CD4-positive, alpha-beta T cell treated with Interleukin-1 beta for 1 hour (primary cell): ENCODE measurements at places on chromosomes 6 and 20.

- no peak for DNase-seq
Observed at GRCh38 chr6:25682324-25682723, 30.3 kb downstream of the SCGN start.

- no peak for DNase-seq
Observed at GRCh38 chr6:40376113-40376650, 211.0 kb downstream of the LRFN2 start.

DNA sequence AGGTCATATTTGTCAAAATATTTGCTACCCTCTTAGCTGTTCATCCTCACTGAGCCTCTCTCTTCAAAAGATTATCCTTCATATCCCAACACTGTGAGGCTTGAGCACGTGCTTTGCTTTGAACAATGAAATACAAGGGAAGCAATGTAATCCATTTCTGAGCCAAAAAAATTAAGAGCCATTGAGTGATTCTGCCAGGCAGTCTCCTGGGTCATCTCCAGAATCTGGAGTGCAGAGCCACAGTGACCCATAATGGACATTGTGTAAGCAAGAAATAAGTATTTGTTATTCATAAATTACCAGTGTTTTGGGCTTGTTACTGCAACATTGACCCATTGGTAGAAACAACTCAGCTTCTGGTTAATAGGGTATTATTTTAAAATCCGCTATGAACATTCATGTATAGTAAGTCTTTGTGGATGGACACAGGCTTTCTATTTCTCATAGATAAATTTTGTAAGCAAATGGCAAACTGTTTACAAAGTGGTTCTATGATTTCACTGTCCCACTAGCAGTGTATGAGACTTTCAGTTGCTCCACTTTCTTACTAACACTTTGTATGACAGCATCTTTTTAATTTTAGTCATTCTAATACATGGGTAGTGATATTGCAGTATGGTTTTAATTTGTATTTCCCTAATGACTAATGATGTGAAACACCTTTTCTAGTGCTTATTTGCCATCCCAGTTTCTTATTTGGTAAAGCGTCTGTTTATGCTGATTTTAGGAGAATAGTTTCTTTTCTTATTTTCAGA is 358.2 kb downstream of the PLCB1 start:
- no peak for DNase-seq

- DNase-seq = no peak
Observed at GRCh38 chr20:34618676-34619075, 58.2 kb downstream of the PIGU start.

DNA sequence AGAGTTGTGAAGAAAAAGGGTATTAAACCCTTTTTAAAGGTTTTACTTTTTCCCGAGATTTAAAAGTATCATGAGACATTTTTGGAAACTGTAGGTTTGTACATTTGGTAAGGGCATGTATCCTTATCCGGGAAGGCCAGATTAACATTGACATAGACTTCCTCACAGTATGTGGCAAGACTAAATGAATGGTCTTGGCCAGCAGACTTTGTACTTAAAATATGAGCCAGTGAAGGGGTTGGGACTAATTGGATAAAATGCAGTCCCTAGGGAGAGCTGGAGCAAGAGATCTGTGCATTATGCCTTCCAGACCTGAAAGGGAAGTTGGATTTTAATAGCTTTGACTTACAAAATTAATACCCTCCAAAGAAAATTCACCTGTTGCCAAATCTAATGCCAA is 60.4 kb upstream of the CCN2 start:
- DNase-seq = no peak
